ENCODE measurements at places on chromosomes 7 and 10.

DNA sequence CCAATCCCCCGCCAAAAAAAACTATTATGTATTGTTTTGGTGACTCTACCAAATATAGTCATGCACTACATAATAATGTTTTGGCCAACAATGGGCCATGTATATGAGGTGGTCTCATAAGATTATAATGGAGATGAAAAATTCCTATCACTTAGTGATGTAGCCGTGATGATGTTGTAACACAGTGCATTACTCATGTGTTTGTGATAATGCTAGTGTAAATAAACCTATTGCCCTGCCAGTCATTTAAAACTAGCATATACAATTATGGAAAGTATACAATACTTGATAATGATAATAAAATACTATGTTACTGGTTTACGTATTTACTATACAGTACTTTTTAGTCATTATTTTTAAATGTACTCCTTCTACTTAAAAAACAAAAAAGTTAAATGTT lies 101.5 kb downstream of the SLC25A40 start:
- DNase-seq: no peak

DNA sequence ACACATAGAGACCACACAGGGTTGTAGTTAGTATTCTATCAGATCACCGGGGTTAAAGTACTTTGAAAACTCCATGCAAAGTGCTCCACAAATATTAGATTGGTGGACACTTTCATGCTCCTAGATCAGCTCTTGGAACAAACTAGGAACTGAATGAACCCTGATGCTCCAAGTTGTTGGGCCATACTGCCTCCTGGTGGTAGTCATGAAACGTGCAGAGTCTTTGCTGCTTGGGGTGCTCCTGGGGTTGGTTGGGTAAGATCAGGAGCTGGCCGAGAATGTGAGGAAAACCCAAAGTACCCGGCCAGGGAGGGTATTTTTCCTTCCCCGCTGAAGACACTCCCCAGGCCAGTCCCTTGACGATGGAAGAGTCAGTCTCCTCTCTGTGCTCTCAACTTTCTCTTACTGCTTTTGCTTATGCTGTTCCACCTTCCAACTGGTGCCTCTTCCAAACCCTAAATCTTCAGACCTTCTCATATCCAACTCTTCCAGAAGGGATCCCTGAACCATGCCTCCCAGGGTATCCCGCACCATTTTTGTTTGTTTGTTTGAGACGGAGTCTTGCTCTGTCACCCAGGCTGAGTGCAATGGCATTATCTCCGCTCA lies 918 bp upstream of the RPEL1 start:
- peak; percentile 54 for DNase-seq

DNA sequence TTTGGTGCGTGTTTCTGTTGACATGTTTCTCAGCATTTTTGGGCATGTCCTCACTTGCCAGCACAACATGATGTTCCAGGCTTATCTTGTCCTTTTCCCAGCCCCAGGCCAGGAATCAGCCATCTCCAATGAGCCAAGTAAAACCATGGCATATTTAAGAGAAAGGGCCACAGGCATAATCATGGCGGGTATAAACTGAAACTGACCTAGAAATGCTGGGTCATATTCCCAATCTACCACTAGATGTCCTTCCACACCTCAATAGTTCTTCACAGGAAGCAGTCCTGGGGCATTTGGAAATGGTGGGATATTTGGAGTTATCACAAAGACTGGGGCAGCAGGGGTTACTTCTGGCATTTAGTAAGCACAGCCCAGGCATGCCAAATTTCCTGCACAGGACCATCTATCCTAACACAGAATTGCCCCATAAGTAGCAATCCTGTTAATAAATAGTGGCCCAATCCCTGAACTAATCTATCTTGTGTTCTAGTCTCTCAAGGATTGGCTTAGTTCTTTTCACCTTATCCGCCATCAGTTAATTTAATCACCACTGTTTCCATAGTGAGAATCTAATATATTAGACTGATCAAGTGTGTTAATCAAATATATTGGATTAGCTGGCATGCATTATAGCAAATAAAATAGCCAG lies 101.6 kb downstream of the NPSR1 start:
- DNase-seq: peak; percentile 6

DNA sequence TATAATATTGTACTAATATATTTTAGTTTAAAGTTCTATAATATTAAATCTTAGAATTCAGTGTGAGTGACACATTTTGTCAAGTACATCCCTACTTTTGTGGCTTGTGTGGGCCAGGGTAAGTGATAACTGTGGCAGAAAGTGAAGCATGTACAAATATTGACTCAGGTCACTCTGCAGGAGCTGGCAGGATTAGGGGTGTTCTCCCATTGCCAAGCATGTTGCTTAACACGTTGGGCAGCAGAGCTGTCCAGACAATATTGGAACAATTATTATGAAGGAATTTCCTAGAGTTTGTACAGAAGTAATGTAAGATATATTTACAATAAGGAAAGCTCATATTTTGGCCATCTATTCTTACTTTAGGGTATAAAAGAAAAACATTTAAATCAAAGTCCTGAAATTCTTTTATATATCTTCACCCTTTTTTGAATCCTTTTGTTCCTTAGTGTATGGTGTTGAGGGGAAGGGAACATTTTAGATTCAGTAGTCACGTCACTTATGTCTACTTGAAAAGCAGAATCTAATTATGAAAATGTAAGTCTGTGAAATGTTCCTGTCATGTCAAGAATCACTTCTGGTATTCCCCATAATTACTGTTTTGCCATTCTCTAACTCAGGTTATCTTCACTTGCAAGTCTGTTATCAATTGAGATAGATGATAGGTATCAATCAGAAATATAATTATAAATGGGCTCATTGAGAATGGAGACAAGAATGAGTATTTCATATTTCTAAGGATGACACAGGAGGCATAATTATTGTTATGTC lies 4.0 kb downstream of the HDAC9 start:
- no peak for DNase-seq

- no peak for DNase-seq
Measured at GRCh38 chr7:109956916-109957315, 1134.0 kb upstream of the LRRN3 start.

DNA sequence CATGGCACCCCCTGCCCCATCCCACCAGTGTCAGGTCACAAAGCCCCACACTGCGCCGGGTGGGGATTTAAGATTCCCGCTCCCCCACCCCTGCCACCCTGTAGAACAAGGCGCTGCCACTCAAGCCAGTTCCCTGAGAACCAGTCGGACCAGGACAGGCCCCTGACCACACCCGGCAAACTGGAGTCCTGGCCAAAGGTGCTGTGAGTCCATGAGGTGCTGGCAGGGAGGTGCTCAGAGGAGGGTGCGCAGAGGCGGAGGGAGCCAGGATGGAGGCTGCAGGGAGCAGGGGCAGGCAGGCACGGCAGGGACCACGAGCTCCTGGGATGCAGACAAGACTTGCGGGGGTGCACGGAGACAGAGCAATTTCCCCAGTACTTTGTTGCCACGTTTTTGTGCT lies 19.7 kb upstream of the GDI2 start:
- DNase-seq: no peak

- DNase-seq: no peak
Measured at GRCh38 chr7:41331194-41331593, 371.7 kb downstream of the INHBA start.

- DNase-seq: no peak
Measured at GRCh38 chr10:29033311-29033940, 255.4 kb upstream of the LYZL1 start.

GRCh38 chr10:97217299-97217698 lies 31.5 kb upstream of the SLIT1 start:
- DNase-seq: no peak

GRCh38 chr10:104209575-104210198 lies 22.5 kb downstream of the CFAP43 start:
- DNase-seq: peak; percentile 22
